ENCODE measurements at places on chromosomes 12 and 14. TPM values are rescaled to one million over a fixed set of nuclear protein-coding genes. Genes with fewer than 3 reads are reported as not detected.

The NDRG2 gene
- total RNA-seq, result 387 TPM

The ARHGAP9 gene
- 2.1 TPM for total RNA-seq

The ANG gene
- 0.92 TPM for total RNA-seq

The SMIM10L1 gene
- 15.5 TPM for total RNA-seq

The PROX2 gene
- total RNA-seq, result not detected

The NANOG gene
- not detected for total RNA-seq

The PSMD9 gene
- 15.7 TPM for total RNA-seq

The ADCY4 gene
- total RNA-seq, result 3.2 TPM

The SLC4A8 gene
- total RNA-seq, result 42.7 TPM

The EML1 gene
- total RNA-seq, result 38.5 TPM

The TAS2R42 gene
- total RNA-seq, result not detected

The SAV1 gene
- 20.8 TPM for total RNA-seq

The RNASE7 gene
- total RNA-seq, result not detected

Measured in diencephalon (tissue), 1 donor.